ENCODE measurements at places on chromosomes 2 and 18. TPM values are rescaled to one million over a fixed set of nuclear protein-coding genes. Genes with fewer than 3 reads are reported as not detected.

Gene KLHL30
- total RNA-seq, result not detected

Gene VWA3B
- total RNA-seq, result not detected

Gene NAT8
- not detected for total RNA-seq

Gene GMCL1
- total RNA-seq, result 28.6 TPM

- DNase-seq, result no peak
Measured at GRCh38 chr2:214465363-214466146, 54.7 kb downstream of the VWC2L start.

GRCh38 chr18:75199327-75199726, 9.6 kb downstream of the PTGR3 start:
- no peak for DNase-seq

- DNase-seq, result no peak
Measured at GRCh38 chr2:229888031-229888430, 33.8 kb downstream of the TRIP12 start.

DNA sequence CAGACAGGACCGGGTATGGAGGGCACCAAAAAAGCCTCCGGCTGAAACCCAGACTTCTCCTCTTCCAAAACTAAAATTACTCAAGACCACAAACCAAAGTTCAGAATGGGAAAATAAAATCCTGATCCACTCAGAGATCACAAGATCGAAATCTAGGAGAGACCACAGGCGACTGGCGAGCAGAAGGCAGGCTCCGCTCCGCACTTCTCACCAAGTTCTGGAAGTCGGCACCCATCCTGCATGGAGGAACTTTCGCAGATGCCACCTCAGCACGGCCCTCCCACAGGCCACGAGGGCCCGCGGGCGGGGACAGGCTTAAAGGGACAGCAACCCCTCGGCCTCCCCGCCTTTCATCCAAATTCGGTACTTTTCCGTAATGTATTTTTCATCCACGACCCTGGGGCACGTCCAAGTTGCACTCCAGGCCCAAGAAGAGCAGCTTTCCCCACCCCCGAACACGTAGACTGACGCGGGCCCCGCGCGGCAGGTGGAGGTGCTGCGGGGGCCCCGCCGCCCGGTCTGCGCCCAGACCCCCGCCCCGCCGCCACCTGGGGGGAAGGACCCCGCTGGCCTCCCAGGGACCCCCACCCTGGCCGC, 43.7 kb downstream of the HDLBP start:
- peak; percentile 69 for DNase-seq

- no peak for DNase-seq
Measured at GRCh38 chr2:210132239-210132638, 39.0 kb downstream of the KANSL1L start.

DNA sequence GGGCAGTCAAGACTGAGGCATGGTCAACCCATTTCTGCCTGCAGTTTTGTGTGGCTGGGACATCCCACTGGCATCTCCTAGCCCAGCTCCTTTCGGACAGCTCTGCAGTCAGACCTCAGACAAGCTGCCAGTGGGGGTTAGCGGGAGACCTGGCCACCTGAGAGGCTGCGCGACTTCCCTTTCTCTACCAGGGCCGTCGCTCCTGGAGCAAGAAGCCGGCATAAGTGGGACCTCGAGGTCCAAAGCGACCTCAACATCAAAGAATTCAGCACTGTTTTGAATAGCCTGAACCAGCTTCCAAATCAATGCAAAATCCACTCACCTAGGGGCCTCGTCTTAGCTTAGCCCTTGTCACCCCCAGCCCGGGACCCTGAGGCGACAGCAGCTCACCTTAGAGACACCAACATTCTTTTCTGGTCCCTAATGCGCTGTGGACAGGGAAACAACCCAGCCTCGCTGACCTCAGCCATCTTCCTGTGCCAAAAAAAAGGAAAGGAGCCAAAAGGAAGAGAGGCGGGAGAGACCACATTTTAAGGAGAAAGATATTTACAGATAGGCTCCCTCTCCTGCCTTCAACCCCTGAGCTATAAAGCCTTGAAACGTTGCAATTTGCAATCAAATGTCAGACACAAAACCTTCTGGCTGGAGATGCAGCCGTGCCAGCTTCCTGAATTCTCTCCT, 81.2 kb downstream of the GFPT1 start:
- no peak for DNase-seq
